ENCODE measurements at places on chromosomes 1 and 21.

GRCh38 chr1:228940926-228941325 is 205.6 kb downstream of the RHOU start:
- no peak for DNase-seq

DNA sequence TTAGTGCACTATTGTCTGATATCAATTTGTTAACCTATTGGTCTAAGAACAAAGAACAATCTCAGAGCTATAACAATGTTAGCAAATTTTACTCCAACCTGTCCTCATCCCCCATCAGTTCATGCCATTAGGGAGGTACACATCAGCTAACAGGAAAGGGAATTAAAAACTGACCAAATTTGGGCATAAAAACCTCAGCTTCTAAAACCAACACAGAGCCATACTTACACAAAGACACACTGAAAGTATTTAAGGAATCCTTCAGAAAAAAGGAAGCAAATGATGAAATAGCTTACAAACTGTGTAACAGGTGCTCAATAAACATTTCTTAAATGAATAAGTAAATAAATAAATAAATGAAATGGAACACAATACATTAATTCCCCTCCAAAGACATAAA is 89.2 kb downstream of the TTLL7 start:
- no peak for DNase-seq

GRCh38 chr1:183508694-183509093 is 36.4 kb downstream of the SMG7 start:
- no peak for DNase-seq

DNA sequence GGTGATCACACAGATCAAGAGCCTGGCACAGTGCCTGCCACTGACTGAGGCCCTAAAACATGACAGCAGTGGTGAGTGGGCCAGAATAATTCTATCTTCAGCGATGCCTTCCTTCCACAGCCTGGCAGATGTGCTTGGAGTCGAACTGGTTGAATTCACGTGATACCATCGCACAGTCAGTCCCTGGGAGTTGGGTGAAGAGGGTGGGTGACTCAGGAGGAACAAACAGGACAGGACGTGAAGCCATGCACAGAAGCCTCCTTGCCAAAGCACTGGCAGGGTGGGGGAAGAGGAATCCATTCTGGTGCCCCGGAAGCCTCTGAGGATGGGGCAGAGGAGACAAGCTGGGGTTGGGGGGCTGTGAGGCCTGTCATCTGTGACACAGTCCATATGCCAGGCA is 80.3 kb upstream of the WNT4 start:
- no peak for DNase-seq

DNA sequence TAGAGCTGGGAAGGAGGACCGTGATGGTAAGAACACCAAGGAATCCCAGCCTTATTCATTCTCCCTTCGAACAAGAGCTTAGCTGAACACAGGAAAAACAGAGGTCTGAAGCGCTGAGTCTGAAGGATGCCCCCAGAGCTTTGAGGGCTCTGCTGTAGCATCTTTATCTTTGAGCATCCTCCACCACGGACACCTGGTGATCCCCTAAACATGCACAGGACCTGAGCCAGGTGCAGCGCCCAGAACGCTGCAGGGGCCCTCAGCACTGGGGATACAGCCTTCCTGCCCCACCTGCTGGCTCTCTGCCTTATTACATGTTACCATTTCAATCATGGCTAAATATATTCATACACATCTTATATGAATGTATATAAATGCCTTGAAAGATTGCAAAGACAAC is 7.7 kb upstream of the GPATCH4 start:
- no peak for DNase-seq

DNA sequence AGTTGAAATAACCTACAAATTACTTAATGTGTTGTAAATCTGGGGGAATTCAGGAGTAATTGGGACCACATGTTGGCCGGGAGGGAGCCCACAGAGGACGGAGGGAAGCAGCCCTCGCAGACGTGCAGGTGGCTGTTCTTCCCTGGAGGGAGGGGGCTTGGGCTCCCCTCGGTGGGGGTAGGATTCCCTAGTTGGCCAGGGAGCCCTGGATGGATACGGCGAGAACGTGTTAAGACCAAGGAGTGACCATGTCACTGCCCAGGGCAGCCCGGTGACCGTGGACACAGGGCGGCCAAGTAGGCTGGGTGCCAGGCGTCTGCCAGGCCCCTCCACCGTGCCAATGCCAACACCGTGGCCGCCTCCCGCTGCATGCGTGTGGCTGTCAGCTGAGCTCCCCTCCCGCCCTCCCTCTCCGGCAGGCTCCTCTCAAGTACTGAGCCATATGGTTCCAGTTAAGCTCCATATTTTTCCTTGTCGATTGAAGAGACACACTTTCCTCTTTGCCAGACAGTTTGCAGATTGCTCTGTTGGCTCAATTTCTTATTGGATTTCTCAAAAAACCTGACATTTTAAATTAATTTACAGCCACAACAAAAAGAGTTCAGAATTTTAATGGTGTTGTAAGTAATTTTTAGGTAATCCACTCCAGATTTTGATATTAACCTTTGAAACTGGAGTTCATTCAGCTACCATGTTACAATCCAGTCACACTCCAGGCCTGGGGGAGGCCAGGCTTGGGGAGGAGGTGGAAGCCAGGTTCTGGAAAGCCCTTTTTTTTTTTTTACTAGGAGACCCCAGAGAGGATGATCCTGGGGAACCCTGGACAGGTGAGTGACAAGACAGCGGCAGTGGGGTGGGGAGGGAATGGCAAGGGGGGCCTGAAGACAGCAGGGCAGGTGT is 71.2 kb downstream of the CASZ1 start:
- no peak for DNase-seq

GRCh38 chr1:56825436-56825835 is 6.2 kb upstream of the FYB2 start:
- DNase-seq: no peak

DNA sequence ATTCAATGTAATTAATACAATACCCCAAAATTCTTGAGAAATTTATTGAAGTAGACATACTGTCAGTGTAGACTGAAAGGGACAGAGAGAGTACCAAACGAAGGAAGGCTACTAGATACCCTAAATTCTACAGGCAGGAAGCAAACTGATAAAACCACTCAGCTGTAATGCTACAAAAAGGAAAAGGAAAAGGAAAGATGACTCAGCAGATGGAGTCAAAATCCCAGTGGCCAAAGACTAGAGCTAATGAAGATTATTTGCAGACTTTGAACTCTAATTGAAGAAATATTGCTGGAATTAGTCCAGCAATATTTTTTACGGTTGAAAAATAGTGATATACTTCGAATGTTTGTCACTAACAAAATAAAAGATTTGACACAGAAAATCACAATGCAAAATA is 671.9 kb downstream of the BRINP3 start:
- no peak for DNase-seq

- DNase-seq: no peak
These were observed 26.1 kb downstream of the KCNJ15 start for GRCh38 chr21:38282921-38283320.

GRCh38 chr1:160083968-160084770 is 2.8 kb downstream of the KCNJ9 start:
- DNase-seq: peak; percentile 69

DNA sequence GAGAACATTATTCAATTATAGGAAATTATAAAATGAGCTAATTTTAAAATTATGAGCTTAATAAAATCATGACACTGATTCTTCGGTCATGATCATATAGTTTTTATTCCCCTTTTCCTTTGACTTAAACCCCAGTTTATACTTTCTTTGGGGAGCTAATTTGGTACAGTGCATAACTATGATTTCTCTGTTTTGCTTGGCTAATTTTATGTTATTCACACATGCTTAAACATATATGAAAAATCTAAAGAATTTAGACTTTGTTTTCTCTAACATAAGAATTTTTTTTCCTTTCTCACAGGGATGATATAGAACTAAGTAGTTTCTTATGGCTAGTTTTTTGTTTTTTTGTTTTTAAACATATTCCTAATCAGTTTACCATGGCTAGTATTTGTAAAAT is 52.5 kb downstream of the STXBP3 start:
- DNase-seq: no peak

DNA sequence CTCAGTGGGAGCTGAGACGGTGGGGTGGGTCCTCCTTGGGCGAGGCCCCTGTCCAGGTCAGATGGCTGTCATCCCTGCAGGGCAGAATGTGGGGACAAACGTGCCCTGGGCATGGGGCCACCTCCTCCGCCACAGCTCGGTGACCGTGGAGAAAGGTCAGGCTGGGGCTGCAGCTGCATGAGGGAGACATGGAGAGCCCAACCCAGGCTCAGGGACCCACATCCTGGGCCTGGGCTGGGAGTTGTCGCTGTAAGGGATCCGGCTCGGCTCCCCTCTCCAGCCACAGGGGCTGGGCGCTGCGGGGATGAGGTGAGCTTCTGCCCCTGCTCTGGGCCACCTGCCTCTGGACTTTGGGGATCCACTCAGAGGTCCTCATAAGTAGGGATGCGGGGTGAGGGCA is 518 bp upstream of the PLCH2 start:
- DNase-seq: no peak

DNA sequence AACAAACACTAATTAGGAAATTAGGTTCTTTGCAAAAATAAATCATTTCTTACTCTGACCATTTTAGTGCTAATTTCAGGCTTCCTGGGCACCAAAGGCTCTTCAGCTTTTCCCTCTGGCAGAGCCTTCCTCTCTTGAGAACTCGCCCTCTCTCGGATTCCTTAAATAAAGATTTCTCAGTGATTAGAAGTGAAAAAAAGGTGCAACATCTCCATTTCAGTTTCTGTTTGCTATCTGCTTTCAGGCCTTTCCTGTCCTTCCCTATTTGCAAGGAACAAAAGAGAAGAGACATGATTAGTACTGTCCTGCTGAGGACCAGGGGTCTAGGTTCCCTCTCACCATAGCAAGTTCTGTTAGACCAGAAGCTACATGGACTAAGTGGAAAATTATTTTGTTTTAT is 27.8 kb upstream of the CACYBP start:
- DNase-seq: no peak

All from stimulated activated CD4-positive, alpha-beta T cell treated with anti-CD3 and anti-CD28 coated beads, Interleukin-2, amount 100 ng/mL, for 48 hours (primary cell).